ENCODE measurements at places on chromosomes 6 and 20.

DNA sequence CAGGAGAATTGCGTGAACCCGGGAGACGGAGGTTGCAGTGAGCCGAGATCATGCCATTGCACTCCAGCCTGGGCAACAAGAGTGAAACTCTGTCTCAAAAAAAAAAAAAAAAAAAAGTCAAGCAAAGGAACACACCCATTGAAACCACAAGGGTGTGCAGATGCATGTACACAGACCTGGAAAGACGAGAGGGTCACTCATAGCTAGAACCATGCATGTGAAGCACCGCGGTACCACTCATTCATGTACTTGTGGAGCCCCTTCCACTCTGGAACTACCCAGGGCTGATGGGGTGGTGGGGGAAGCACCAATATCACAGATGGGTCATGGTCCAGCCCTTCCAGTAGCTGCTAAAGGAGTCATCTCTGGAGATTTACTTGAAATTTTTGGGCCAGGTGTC, 7.4 kb upstream of the TJAP1 start:
- no peak for DNase-seq

DNA sequence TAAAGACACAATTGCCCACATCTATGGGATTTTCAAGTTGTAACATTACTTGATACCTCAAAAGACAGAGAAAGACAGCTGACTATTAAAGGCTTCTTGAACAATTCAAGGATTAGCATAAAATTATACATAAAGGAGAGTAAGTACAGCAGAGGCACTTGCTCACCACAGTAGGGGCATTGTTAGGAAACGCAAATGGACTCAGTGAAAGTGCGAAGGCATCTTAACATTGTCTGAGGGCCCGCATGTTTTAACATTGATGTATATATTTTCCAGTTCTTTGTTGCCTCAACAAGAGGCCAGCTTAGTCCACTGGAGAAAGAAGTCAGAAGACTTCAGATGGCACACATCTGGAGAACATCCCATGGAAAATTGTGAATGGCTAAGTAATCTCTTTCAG, 115.4 kb downstream of the SIM1 start:
- no peak for DNase-seq

DNA sequence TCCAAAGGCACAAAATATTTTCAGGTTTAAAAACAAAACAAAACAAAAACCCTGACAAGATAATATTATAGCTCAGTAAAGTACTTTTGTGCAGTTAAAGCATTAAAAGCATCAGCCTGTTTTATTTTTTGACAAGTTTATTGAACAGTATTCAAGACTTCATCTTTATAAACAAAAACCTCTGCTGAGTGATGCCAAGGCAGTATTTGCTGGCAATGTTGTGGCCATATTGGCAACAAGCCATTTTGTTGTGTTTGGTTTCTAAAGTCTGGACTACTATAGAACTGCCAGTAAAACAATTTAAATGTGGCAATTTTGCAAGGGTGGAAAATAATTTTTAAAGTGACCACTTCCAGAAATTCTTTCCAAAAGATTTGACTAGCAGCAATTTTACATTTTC, 15.9 kb downstream of the CPNE1 start:
- DNase-seq: no peak

GRCh38 chr6:3299221-3299620, 40.5 kb downstream of the PSMG4 start:
- DNase-seq: no peak

DNA sequence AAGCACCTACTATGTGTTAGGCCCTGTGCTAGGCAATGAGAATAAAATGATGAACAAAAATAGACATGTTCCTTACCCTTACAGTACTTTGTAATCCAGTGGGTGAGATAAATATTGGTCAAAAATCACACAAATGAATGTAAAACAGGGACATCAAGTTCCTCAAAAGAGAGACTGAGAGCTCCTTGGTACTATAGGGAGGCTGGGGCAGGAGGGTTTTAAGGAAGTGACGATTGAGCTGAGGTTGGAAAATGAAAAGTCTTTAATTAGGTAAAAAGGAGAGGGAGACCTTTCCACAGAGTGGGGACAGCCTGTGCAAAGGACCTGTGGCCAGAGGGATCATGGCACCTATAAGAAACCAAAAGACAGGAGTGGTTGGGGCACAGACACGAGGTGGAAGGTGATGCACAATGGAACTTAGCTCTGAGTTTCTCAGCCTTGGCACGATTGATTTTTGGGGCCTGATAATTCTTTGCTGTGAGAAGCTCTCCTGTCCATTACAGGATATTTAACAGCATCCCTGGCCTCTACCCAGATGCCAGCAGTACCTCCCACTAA, 140.3 kb downstream of the CEP57L1 start:
- DNase-seq: no peak

- no peak for DNase-seq
Measured at GRCh38 chr6:134358320-134358719, 40.4 kb upstream of the SGK1 start.
